ENCODE measurements at places on chromosomes 2 and 18. TPM values are rescaled to one million over a fixed set of nuclear protein-coding genes. Genes with fewer than 3 reads are reported as not detected.

MTX2 gene
- total RNA-seq = 30.1 TPM

TUBB8B gene
- total RNA-seq = not detected

C2orf81 gene
- total RNA-seq = 2.6 TPM

CHAC2 gene
- total RNA-seq = 19.8 TPM

EPB41L3 gene
- total RNA-seq = not detected
